Daoy (cell line): ENCODE measurements at places on chromosomes 5 and 9.
A peak's percentile ranks its signal among the peaks of the same experiment; 100 is the strongest.

- DNase-seq = no peak
Measured at GRCh38 chr9:123453831-123454321, 97.9 kb downstream of the CRB2 start.

GRCh38 chr5:36661456-36662220, 55.2 kb downstream of the SLC1A3 start:
- DNase-seq = no peak

DNA sequence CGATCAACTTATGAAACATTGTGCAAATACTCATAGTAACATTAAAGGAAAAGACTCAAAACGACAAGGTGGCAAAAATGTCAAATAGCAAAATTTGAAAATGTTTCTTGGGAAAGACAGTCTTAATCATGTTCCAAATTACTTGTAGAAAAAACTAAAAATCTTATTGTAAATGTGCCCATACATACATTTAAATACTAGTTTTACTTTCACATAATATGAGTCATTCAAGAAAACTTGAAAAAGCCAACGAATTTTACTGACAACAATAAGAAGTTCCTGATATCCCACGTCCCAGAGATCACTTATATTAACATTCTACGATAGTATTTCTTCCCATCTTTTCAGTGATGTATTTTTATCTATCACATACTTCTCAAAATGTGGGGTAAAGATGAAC, 13.7 kb downstream of the MLLT3 start:
- DNase-seq = no peak

GRCh38 chr5:40333459-40334241, 346.1 kb upstream of the PTGER4 start:
- DNase-seq = no peak

DNA sequence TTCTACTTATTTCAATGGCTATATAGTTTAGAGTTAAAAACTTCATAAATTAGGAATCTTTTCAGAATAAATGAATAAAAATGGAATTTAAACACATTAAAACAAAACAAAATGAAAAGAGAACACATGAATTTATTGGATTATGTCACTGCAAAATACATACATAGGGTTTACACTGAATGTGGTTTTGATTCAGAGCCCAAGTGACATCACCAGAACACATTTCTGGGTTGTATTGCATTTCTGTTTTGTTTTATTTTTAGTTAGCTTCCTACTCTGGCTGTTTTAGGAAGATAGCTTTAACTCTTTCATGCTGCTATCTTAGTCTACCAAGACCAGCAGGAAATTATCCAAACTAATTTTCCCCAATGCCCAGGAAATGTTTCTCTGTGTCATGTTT, 1935.0 kb downstream of the EFNA5 start:
- no peak for DNase-seq

GRCh38 chr5:21573416-21574314, 1279.5 kb downstream of the CDH12 start:
- DNase-seq = no peak

DNA sequence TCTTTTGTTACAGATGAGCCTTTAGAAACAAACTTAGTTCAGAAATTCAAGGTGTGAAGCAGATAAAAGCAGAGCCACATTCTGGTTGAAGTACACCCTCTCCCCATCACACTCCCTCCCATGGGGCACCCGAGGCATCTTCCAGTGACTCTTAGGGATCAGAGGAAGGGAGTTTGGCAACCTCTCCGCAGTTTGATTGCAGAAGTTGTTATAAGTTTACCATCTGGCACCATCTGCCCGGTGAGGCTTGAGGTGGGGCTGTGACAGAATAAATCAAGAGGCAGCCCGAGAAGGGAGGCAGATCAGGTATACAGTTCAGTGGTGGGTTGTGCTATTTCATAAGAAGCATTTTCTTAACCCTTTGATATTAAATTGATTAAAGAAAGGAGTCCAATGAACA, 458.6 kb upstream of the CLINT1 start:
- DNase-seq = no peak

- no peak for DNase-seq
Measured at GRCh38 chr9:1238407-1238806, 188.2 kb downstream of the DMRT2 start.

GRCh38 chr9:6788162-6789016, 30.6 kb downstream of the KDM4C start:
- peak; percentile 51 for DNase-seq

DNA sequence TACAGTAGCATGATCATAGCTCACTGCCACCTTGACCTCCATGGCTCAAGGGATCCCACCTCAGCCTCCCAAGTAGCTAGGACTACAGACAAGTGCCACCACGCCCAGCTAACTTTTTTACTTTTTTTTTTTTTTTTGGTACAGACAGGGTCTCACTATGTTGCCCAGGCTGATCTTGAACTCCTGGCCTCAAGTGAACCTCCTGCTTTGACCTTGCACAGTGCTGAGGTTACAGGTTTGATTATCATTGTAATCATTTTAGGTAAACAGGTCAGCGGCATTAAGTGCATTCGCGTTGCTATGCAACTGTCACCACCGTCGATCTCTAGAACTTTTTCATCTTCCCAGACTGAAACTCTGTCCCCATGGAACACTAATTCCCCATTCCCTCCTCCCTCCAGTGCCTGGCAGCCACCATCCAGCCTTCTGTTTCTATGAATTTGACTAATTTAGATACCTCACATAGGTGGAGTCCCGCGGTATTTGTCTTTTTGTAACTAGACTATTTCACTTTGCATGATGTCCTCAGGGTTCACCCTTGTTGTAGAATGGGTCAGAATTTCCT, 5.8 kb upstream of the CARD19 start:
- DNase-seq = no peak
